ENCODE measurements at places on chromosomes 7 and 10.

DNA sequence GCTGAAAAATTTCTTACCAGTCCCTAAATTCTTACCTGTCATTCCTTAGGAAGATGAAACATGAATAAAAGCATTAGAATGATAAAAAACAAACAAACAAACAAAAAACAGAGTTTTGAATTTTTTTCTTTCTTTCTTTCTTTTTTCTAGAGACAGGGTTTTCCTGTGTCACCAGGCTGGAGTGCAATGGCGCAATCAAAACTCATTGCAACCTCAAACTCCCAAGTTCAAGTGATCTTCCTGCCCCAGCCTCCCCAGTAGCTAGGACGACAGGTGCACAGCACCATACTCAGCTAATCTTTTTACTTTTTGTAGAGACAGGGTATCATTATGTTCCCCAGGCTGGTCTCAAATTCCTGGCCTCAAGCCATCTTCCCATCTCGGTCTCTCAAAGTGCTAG is 26.5 kb downstream of the NT5C2 start:
- no peak for DNase-seq

DNA sequence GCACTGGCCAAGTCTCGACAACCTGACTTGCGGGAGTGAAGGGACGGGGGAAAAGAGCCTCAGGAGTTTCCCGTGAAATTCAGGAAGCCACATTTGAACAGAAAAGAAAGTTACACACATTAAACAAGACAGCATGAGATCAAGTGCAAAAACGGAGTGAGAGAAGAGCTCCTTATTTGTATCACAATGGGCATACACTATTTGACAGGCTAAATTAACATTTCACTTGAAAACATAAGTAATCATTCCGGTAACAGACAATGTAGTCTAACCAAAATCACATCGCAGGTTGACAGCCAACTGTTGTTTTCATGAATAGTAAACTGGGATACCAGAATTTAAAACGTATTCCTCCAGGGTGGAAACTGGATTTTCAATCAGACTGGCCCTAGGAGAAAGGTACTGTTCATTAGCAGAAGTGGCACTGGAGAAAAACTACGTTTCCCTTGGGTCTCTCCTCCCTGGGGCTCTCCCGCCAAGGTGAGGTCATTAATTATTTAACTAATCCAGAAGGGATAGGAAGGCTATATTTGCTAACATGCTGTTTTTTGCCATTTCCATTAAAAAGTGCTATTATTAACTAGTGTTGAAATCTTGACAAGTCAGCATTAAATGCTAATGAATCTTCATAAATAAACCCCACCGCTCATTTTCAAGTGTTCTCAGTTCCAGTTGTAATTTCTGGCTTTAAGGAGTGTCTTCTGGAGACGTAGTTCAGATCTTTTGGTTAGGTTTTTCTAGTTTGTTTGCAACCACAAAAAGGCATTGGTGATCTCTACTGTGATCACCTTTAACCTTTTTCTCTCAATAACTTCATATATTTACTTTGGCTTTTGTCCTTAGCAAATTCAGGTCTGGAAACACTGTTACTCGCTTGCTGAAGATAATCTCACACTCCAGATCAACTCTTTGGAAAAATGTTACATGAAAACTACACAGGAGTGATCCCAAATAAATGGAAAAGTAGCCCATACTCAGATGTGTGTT is 25.1 kb downstream of the RHEB start:
- DNase-seq = no peak

DNA sequence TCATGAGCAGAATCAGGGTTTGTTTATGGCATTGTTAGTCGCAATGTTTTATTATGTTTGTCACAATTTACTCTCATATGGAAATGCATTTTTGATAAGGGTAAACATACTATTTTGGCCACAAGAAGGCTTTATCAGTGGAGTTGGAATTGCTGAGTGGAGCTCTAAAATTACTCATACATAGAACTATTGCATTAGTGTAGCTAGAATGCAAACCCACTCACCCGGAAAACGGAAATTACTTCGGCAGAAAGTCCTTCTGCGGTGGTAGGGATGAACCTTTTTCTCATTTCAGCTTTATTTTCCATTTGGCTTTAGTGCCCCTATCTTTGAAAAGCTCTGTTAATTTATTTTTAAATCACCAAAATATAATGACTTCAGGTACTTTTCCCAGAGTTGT is 42.8 kb upstream of the NPY start:
- no peak for DNase-seq

- DNase-seq = no peak
Observed at GRCh38 chr10:78543749-78544362, 510.2 kb downstream of the RPS24 start.

DNA sequence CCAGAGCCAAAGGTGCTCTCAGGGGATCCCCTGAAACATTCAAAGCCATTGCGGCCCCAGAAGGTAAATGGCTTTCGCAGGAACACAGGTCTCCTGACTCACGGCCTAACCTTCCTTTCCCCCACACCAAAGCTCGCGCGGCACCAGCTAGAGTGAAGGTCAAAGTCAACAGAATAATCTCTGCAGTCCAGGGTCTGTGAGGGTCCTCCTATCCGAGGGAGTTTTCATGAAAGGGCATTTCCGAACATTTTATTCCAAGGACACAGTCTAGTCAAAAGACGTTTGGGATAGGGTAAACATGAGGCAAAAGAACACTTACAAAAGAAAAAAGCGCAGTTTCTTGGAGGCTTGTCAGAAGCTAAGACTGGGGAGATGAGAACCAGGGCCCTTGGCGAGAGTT is 559 bp upstream of the STEAP2 start:
- no peak for DNase-seq

DNA sequence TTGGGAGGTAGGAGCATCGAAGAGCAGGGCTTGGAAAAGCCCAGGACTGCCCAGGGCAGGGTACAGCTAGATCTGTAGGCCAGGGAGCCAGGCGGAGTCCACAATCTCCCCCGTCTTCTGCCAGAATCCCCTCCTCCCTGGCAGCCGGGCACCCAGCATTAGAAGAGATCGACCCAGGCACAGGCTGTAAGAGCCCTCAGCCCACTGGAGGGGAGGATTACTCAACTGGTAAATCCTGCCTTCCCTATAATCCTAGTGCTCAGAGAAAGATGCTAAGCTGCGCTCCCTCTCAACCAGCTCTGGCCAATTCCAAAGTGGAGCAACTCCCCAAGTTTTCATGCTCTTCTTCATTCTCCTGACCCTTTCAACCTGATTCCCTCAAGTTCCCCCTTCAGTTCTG is 3.2 kb downstream of the SPOCK2 start:
- DNase-seq = no peak

DNA sequence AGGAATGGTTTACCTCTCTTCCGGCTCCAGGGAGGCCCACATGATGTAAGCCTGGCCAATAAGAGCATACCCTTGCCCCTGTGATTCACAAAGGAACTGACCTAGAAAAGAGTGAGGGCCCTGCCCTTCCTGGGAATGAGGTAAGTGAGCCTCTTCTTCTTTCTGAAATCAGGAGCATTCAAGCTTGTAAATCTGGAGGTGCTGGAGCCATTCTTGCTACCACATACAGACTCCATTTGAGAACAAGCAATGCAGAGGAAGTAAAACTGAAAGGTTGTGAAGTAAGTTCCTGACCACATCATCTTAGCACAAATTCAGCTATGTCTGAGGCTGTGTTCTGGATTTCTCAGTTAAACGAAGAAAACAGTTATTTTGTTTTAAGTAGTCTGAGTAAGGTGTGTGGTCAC is 132.2 kb downstream of the CD36 start:
- DNase-seq = no peak

DNA sequence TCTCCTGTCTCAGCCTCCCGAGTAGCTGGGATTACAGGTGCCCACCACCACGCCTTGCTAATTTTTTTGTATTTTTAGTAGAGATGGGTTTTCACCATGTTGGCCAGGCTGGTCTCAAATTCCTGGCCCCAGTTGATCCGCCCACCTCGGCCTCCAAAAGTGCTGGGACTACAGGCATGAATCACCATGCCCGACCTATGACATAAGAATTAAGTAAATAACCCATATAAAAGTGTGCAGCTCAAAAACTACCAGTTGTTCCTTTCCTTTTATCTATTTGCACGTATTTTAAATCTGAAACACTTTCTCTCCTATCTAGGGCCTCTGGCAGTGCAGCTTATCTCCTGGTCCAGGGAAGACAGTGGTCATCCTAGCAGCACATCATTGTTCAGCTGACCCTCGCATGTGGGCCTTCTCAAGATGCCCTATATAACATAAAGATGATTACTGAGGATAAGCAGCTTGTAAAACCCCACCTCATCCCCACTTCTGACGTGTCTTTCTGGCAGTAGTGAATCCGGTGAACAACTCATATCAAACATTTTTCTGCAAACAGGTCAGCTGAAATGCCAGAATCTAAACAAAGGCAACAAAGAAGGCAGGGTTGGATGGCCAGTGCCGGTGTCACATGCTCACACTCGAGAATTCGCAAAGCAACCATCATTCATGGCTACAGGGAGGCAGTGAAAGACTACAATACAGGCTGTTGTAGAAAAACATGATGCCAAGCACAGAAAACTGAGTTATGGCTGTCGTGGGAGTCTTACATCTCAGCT is 36.0 kb upstream of the KCNIP2 start:
- DNase-seq = no peak

GRCh38 chr7:92753614-92754013 is 82.8 kb downstream of the CDK6 start:
- DNase-seq = no peak

GRCh38 chr7:78607099-78607498 is 808.5 kb downstream of the PHTF2 start:
- no peak for DNase-seq

GRCh38 chr7:24601600-24601999 is 28.3 kb downstream of the PALS2 start:
- DNase-seq = no peak

GRCh38 chr10:14391342-14391741 is 60.6 kb upstream of the FRMD4A start:
- DNase-seq = no peak

GRCh38 chr10:5509236-5509635 is 9.9 kb upstream of the CALML5 start:
- DNase-seq = no peak

DNA sequence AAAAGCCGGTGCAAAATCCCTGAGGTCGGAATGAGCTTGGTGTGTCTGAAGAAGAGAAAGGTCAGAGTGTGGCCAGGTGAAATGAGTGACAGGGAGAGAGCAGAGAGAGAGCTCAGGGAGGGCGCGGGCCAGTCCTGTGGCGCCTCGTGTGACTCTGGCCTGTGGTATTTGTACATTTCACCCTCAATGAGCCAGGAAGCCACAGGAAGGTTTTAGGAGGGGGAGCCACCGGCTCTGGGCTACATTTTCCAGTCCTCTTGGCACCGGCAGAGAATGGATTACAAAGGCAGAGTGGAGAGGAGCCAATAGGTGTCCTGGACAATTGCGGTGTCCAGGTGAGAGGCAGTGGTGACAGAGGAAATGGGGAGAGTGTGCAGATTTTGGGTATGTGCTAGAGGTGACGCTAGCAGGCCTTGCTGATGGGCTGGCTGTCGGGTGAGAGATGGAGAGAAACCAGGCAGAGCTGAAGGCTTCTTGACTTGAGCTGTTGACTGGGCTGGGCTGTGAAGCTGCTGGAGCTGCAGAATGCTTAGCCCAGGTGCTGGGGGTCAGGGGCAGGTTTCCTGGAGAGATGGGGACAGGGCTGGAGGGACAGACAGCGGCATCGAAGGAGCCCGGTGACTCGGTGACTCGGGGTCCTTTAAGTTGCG is 38.1 kb downstream of the COL13A1 start:
- DNase-seq = no peak

GRCh38 chr7:562374-562675 is 42.7 kb upstream of the PDGFA start:
- no peak for DNase-seq

- no peak for DNase-seq
Observed at GRCh38 chr10:71443676-71444075, 47.0 kb downstream of the CDH23 start.

DNA sequence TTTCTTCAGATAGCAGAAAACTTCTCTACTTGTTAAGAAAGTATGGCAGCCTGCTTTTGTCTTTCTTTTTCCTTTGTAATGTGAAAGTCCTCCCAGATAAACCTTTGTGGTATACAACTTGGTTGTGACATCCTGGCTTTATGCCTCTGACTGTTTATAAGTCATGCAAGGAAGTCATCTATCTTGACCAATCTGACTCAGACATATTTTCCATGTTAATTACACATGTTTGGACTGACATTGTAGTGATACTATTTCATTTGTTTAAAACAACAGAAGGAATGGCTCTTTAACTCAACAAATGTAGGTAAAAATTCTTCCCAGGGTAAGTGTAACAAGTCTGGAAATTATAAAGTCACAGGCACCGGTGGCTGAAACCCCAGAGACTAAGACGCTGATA is 341.6 kb upstream of the MEOX2 start:
- DNase-seq = no peak

GRCh38 chr10:78894841-78895195 is 173.9 kb upstream of the ZMIZ1 start:
- no peak for DNase-seq

- DNase-seq = no peak
Observed at GRCh38 chr10:103736763-103737162, 118.6 kb downstream of the SH3PXD2A start.

GRCh38 chr10:27041196-27041595 is 59.1 kb downstream of the ANKRD26 start:
- no peak for DNase-seq
